ENCODE measurements at places on chromosomes 2 and 18. TPM values are rescaled to one million over a fixed set of nuclear protein-coding genes. Genes with fewer than 3 reads are reported as not detected.

DNA sequence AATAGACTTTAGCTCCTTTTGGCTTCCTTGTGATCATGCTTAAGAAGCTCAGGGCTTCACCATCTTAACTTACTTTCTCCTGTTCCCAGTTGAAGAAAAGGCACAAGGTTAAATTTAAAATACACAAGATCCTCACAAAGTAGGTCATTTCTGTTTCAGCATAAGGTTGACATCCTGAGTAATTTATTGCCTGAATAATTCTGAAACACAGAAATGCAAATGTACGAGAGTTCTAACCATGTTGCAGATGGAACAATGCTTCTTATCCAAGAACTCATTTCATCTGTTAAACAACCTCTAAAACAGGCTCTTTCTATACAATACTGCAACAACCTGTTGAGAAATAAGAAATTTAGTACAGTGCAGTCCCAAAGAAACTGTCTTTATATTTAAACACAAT is 395.2 kb downstream of the BCL11A start:
- H3K4me3 ChIP-seq: no peak overlapping the region
- H3K4me1 ChIP-seq: no peaks in the 10 kb centered on the region
- no peak for DNase-seq
- H3K36me3 ChIP-seq: no peaks in the 10 kb centered on the region

DNA sequence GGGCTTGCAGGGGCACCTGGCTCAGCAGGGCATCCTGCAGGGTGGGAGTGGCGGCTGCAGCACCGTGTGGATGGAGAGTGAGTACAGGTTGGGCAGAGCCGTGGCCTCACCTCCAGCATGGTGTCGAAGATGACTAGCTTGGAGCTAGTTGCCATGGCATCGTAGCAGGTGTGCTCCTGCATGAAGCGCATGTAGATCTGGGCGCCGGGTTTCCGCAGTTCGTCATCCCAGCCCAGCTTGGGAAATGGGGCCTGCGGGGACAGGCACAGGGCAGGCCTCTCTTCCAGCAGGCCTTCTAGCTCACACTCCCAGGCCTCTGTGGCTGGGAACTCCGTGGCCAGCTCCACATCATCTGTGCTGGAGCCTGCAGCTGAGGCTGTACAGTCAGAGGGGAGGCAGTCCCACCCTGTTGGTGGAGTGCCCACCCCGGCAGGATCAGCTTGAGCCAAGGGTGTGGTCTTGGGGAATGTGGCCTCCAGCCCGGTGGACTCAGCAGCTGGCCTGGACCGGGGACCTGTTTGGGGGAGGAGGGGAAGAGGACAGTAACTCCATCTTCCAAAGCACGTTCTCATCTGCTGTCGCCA is 1.6 kb downstream of the PRKAG3 start:
- no peak overlapping the region for H3K27ac ChIP-seq
- H3K27me3 ChIP-seq: no peaks in the 10 kb centered on the region
- H3K4me1 ChIP-seq: peaks cover 4% of the 10 kb centered on the region
- no peak for DNase-seq
- no peak overlapping the region for H3K4me3 ChIP-seq

FBXO36 gene
- 17.9 TPM for total RNA-seq

- H3K4me1 ChIP-seq: no peaks in the 10 kb centered on the region
- no peaks in the 10 kb centered on the region for H3K36me3 ChIP-seq
- no peak for DNase-seq
- no peak overlapping the region for H3K27ac ChIP-seq
- H3K27me3 ChIP-seq: no peaks in the 10 kb centered on the region
Measured at GRCh38 chr2:59096973-59097372, 855.8 kb upstream of the FANCL start.

All from thyroid gland (tissue), 4 donors.